ENCODE measurements at places on chromosomes 3 and 15.

GRCh38 chr3:23038471-23038870, 164.7 kb upstream of the UBE2E2 start:
- no peak for DNase-seq

GRCh38 chr3:51908026-51908425, 4.9 kb upstream of the IQCF1 start:
- DNase-seq: no peak

- no peak for DNase-seq
Observed at GRCh38 chr15:80878867-80879250, 99.7 kb downstream of the CEMIP start.

DNA sequence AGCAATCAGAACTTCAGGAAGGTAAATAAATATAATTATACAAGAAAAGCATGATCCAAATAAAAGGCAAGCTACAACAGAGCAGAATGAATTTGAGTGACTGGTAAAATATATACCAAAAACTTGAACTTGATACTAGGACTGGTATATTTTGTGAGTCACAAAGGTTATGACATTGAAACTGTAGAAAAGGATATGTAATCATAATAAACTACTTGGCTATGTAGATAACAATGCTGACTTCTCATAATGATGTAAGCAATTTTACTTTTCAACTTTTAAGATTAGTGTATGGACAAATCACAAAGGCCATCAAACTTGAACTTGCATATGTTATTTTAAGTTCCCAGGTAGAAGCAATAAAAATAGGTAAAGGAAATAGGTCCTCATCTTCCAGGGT, 384.5 kb upstream of the NECTIN3 start:
- DNase-seq: no peak

DNA sequence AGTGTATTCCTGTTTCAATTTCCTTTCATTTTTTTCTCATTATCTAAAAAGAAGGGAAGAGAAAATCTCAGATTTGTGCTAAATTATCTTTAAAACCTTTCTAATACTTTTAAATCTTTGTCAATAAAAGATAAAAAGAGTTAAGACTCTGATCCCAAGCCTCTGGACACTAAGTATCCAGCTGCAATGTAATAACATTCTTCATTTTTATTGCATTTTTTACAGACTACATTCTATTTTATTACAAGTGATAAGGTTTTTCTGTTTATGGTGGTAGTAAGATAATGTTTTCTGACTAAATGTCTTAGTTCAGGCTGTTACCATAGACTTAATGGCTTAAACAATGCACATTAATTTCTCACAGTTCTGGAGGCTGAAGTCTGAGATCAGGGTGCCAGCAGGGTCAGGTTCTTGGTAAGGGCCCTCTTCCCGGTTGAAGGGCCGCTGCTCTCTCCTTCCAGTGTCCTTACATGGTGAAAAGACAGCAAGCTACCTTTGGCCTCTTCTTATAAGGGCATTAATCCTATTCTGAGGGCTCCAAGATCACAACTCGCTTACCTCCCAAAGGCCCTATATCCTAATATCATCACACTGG, 19.7 kb downstream of the KCNAB1 start:
- DNase-seq: no peak

- no peak for DNase-seq
Observed at GRCh38 chr3:150737874-150738679, 24.9 kb downstream of the SIAH2 start.

- no peak for DNase-seq
Observed at GRCh38 chr15:100383302-100384107, 41.7 kb upstream of the ADAMTS17 start.
